Activated naive CD4-positive, alpha-beta T cell treated with anti-CD3 and anti-CD28 coated beads, Interleukin-2, amount 50 U/mL, for 16 hours (primary cell): ENCODE measurements at places on chromosomes 1 and 21.

DNA sequence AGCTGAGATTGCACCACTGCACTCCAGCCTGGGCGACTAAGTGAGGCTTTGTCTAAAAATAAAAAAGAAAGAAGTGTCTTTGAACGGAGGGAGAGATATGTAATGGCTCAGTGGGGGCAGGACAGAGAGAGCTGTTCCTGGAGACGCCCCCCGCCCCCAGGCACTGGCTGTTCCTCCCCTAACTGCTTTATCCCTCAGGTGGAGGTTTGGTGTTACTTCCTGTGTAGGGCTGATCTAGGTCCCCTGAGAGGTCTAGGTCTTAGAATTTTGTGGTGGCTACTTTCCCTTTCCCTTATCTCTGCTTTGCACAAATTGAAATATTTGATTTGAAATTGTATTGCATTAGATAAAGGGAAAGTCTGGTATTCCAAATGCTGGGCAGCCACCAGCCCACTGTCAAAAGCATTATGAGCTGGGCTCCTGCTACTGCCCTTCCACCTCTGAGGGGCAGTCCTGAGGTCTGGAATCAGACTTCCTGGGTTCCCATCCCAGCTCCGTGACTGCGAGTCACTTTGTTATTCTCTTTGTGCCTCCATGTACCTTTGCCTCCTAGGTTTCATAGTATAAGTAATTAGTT, 134.8 kb upstream of the KIF26B start:
- no peak for DNase-seq

- DNase-seq, result no peak
Measured at GRCh38 chr1:3915551-3916121, 15.6 kb upstream of the C1orf174 start.

DNA sequence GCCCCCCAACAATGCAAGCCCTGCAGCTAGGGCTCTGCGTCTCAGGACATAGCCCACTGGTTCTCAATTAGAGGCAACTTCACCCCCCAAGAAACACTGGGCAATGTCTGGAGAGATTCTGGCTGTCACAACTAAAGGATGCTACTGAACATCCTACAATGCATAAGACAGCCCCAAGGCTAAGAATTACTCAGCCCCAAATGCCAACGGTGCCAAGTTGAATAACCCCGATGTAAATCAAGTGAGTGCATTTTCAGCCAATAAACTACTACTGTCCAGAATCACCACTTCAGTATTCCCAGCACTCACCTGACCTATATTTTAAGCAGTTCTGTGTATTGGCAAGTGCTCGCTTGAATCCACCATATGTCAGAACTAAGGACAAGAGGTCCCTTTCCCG, 6.9 kb downstream of the RIPK4 start:
- no peak for DNase-seq

- no peak for DNase-seq
Measured at GRCh38 chr1:199747984-199748383, 279.5 kb upstream of the NR5A2 start.

GRCh38 chr1:66402194-66402593, 131.8 kb upstream of the SGIP1 start:
- no peak for DNase-seq
